Osteoblast (primary cell): ENCODE measurements at places on chromosomes 5 and 9. TPM values are rescaled to one million over a fixed set of nuclear protein-coding genes. Genes with fewer than 3 reads are reported as not detected.

FOXD4L4 gene
- under 0.01 TPM in 2 replicates for total RNA-seq

CER1 gene
- total RNA-seq: not detected in 2 replicates

EIF4EBP3 gene
- 3.8 and 4.7 TPM in 2 replicates for total RNA-seq

CYSRT1 gene
- 1.1 and 1.5 TPM in 2 replicates for total RNA-seq

BHMT2 gene
- 8.3 and 12.1 TPM in 2 replicates for total RNA-seq

BSPRY gene
- not detected in 2 replicates for total RNA-seq

CDH6 gene
- 9.4 and 16.3 TPM in 2 replicates for total RNA-seq
